ENCODE measurements at places on chromosomes 16 and 17. TPM values are rescaled to one million over a fixed set of nuclear protein-coding genes. Genes with fewer than 3 reads are reported as not detected.
A peak's percentile ranks its signal among the peaks of the same experiment; 100 is the strongest.

DNA sequence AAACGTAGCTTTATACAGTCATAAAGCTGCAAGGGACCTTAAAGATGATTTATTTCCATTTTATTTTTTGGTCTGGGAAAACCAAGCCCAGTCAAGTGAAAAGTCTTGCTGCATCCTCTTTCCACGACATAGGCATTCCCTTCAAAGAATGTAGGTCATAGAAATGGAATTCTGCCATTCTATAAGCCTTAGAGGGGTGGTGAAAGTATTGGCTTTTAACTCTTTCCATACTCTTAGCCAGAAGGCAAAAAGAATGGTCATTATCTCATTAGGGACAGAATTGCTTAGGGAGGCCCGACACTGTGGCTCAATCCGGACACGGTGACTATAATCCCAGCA, 7.9 kb upstream of the MSL1 start:
- peak; percentile 50 for DNase-seq

- DNase-seq: peak; percentile 56
These were observed 70.2 kb downstream of the HIC1 start for GRCh38 chr17:2125013-2125535.

- no peak for DNase-seq
These were observed 452.3 kb downstream of the CDH11 start for GRCh38 chr16:64669573-64669972.

- DNase-seq: no peak
These were observed 1.6 kb downstream of the BCAS3 start for GRCh38 chr17:60679287-60679686.

DNA sequence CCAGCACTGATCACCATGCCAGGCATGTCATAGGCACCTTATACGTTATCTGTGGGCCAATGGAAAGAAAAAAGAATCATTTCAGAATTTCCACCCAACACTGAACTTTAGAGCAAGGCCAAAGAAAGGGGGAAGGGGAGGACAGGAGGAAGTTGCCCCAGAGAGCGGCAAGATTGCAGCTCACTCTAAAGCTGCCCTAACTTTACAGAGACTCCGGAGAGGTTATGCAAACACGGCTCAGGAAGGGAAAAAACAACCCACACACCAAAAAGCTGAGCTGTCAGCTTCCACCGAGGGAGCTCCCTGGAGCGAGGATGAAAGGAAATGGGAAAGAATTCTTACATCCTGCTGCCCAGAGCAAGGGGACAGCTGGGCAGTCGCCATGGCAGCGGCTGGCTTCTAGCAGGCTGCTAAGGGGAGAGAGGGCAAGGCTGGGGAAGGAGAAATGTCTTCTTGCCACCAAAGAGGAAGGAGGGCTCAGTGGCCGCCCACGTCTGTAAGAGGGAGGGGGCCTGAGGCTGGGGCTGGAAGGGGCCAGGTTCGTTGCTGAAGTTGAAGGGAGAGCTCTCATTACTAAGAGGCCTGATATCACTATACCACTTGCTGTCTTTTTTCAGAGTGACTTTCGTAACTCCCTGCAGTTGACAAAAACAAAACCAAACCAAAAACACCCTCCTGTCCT, 18.2 kb downstream of the COTL1 start:
- DNase-seq: peak; percentile 79

DNA sequence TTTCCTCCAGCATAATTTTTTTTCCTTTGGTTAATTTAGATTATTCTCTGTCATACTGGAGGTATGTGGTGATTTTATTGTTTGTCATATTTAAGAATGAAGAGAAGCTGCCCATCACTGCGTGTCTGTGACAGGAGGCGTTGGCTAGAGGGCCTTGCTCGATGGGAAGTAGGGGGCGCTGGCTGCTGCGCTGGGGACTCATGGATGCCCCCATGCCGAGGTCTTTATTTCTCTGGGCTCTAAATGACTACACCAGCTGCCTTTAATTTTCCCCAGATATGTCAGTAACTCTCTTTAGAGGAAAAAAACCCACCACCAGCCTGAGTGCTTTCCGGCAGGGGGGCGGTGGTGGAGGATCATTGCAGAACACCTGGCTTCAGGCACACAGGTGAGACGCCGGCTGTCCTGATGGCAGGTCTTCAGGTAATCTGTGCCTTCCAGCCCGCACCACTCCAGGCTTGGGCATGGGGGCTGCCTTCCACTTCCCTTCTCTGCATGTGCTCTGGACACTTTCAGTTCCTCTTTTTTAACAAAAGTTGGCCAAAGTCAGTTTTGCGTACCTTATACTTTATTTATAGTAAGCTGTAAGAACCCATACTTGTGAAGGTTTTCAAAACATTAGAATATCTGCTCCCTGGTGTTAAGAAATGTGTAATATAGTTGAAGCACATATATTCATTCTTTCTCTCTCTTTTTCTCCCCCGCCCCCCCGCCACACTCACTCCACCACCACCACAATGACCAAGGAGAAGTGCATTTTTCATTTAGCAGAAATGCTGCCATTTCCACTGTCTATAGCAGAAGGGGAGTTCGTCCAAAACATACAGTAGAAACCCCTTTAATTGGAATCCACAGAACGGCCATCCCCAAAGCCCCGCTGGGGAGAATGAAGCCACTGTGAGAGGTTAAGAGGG, 192.7 kb downstream of the RPTOR start:
- DNase-seq: no peak

GRCh38 chr17:78329263-78330059, 30.4 kb downstream of the SOCS3 start:
- peak; percentile 64 for DNase-seq

DNA sequence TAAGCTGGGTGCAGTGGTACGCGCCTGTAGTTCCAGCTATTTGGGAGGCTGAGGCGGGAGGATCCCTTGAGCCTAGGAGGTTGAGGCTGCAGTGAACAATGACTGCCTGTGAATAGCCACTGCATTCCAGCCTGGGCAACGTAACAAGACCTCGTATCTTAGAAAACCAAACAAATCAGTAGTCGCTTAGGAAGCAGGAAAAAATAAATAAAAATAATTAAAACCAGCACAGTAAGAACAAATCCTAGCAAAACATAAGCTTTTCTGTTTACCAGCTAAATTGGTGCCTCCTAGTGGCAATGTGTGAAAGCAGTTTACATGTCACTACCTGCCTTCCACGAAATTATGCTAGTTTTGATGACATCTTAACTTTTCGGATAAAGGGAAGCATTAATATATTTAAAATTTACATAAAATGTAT, 1.3 kb downstream of the ARMC5 start:
- DNase-seq: peak; percentile 73

DNA sequence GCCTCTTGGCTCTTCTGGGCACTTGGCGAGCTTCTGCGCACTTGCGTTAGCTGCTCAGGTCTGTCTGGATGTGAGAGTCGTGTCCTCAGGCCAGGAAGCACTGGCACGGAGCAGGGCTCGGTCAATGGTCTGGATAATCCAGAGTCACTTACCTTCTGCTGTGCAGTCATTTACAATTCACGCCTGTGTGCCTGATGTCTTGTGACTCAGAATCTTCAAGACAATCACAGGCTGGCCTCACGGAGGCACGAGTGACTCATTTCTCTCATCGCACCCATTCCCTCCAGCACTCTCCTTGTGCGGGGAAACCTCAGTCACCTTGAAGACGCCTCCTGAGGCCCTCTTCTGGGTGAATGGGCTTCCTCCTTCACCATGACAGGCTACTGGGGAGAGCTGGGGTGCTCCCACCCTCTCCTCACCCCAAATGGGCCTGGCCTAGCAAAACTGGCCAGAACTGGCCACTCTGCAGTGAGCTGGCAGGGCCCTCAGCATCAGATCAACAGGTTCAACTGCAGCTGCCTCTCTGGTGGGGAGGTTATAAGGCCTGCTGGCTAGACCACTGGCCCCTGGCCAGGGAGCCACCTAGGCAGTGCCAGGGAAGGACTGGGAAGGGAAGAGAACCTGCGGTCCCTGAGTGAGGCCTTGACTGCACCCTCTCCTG, 1.9 kb upstream of the CAPN15 start:
- peak; percentile 77 for DNase-seq

- no peak for DNase-seq
These were observed 46.8 kb downstream of the TIMM22 start for GRCh38 chr17:1043601-1044251.

GRCh38 chr16:5678371-5678770, 580.8 kb upstream of the EEF2KMT start:
- no peak for DNase-seq

GRCh38 chr17:45818041-45818440, 26.6 kb upstream of the SPPL2C start:
- no peak for DNase-seq

DNA sequence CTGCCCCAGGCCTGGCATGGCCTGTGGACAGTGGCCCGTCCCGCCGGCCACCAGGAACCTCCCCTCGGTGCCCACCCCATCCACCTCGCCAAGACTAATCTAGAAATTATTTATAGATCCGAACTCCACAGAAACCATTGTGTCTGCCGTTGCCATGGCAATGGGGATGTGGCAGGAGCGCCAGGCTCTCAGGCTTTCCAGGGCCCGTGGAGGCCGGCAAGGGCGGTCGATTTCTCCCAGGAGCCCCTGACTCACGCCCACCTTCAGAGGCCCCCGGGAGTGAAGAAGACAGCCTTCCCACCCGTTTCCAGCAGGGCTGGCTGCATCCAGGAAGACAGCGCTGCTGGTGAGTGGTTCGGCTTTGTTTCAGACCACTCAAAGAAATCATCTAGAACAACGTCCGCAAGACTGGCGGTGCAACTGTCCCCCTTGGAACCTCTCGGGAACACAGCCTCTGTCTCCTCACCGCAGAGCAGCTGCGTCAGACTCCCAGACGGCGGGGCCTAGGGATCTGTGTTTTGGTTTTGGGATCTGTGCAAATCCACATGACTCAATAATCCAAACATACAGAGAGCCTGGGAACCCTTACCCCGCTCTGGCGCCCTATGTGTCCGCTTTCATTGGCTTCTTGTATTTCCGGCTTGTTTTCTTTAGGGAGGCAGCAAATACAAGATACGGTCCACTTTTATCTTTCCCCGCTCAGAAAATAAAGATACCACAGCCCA, 48.5 kb upstream of the ZCCHC14 start:
- DNase-seq: peak; percentile 61

DNA sequence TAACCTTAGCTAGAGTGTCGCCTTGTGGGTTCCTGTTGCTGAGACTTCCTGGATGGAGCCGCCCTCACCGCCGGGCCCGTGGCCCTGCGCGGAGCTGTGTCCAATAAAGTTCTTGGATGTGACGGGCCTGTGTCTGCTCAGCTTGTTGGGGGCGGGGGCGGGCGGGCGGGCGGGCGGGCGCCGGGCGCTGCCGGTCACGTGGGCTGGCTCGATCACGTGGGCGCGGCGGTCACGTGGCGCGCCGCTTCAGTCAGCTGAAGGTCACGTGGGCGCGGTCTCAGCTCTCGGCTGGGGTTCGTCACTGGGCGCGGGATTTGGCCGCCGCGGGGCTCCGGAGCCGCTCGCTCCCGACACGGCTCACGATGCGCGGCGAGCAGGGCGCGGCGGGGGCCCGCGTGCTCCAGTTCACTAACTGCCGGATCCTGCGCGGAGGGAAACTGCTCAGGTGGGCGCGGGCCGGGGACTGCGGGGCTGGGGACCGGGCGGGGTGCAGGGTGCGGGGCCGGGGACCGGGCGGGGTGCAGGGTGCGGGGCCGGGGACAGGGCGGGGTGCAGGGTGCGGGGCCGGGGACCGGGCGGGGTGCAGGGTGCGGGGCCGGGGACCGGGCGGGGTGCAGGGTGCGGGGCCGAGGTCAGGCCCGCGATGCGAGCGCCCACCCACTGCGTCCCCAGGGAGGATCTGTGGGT, at the start of gene AMDHD2:
Gene AMDHD2, plus strand, starts transcription at position 275 of the 687 bp plus-strand sequence. Its CDS starts 88 bp downstream, at position 363.
- peak; percentile 90 for DNase-seq

- DNase-seq: peak; percentile 22
These were observed 26.6 kb upstream of the GINS2 start for GRCh38 chr16:85715169-85716021.

GRCh38 chr16:60061396-60061795, 1327.3 kb upstream of the GOT2 start:
- no peak for DNase-seq

GRCh38 chr16:72241008-72241407, 69.1 kb upstream of the PMFBP1 start:
- DNase-seq: no peak

DNA sequence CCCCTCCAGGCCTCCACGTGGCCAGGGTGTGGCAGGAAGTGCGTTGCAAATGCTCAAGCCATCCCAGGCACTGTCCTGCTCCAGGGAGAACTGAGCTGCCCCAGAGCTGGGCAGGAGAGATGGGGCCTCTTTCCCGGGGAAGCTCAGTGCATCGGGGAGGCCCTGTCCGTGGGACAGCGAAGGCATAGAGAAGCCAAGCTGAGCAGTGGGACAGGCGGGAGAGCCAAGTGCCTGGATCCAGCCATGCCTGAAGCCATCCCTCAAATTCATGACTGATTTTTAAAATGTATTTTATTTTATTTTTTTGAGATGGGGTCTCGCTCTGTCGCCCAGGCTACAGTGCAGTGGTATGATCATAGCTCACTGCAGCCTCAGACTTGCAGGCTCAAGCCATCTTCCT, 25.4 kb upstream of the SSTR5 start:
- DNase-seq: no peak

GRCh38 chr16:683396-684070, 601 bp downstream of the JMJD8 start:
- no peak for DNase-seq

Gene DNAI2
- not detected for total RNA-seq

Gene PAGR1
- total RNA-seq: 61.2 TPM

Gene ATP1B2
- total RNA-seq: not detected

Gene SLC52A1
- total RNA-seq: 0.25 TPM

Gene PPL
- 53.9 TPM for total RNA-seq

Gene JPT1
- 71.1 TPM for total RNA-seq

Gene PRR35
- not detected for total RNA-seq

Gene IL32
- 7.6 TPM for total RNA-seq

Gene HCRT
- total RNA-seq: not detected

Gene SEC14L1
- 34.3 TPM for total RNA-seq

Data from fibroblast of the aortic adventitia (primary cell).